ENCODE measurements at places on chromosomes 7 and 10.

GRCh38 chr7:50349399-50349798, 44.9 kb downstream of the IKZF1 start:
- DNase-seq, result no peak

DNA sequence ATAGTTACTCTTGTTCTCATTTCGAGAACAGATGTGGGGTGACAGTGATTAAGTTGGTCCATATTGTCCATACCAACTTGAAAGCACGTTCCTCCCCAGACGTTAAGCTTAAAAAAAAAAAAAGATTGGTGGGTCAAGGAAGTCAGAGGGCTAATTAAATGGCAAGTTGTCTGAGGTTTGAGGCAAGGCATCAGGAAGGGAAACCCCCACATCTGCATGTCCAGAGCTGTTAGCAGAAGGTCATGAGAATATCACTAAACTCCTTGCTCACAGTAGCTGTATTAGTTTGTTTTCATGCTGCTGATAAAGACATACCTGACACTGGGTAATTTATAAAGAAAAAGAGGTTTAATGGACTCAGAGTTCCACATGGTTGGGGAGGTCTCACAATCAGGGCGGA, 415.6 kb upstream of the FZD8 start:
- DNase-seq, result no peak

DNA sequence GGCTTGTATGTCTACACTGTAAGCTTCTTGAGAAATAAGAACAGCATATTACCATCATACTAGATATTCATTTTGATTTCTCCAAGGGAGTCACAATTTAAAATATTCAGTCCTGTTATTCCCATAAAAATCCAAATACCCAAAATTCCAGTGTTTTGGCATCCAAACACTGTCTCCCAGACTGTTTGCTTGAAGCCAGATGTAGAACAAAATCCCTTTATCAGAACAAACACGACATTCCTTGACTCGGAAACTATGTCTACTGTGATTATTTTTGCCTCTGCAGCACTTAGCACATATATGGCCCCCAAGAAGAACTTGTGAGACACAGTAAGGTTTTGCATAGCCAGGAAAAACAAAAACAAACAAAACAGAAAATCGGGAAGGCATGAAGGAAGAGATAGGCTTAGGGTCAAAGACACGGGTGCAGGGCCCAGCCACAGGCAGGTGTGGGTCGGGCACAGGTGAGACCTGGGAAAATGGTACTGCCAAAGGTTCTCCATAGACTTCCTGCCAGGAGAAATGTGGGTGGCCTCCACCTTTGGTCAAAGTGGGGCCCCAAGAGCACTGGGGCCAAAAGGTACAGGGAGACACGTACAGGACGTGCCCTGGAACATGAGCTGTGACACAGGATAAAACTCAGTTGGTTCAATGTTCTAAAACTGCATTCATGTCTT, 36.5 kb downstream of the CPXM2 start:
- DNase-seq, result no peak

DNA sequence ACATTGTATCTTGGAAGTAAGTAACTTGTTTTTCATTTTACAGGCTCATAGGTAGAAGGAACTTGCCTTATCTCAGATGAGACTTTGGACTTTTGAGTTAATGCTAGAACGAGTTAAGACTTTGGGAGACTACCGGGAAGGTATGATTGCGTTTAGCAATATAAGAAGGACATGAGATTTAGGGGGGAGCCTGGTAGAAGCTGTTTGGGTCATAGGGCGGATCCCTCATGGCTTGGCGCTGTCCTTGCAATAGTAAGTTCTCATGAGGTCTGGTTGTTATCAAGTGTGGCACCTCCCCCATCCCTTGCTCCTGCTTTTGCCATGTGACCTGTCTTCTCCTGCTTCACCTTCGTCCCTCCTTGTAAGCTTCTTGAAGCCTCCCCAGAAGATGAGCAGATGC, 110.3 kb downstream of the MKX start:
- no peak for DNase-seq

DNA sequence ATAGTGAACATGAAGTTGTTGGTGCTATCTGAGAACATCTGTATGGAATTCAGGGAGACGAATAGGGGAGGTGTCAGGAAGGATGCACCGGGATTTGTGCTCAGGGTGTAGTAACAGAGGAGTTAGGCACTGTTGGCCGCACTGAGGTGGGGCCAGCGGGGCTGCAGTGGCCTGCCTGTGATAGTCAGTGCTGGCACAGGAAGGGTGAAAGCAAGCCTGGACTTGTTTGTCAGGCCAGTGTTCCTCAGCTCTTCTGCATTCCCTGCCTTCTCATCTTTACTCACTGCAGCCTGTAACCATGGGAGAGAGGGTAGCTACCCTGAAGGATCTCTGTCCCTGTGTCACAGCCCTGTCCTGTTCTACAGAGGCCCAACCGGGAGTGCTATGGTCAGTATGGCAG, 81.3 kb downstream of the SH2D4B start:
- no peak for DNase-seq

DNA sequence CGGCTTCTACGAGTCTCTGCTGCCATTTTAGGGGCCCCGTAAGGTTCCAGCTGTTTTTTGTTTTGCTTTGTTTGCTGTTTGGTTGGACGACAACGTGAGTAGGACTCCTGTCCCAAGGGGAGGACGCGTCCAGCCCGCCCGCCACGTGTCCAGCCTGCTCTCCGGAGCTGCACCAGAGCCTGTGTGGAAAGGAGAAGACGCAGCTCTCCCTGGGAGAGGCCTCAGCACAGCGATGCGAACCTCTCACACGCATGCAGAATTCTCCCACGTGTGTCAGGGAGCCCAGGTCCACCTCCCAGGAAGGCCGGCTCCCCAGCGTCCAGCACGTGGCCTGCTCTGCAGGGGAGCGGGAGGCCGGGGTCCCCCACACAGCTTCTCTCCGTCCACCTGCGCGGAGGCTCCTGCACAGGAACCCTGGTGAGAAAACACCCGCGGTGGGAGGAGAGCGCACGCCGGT, 36.4 kb upstream of the DNAJB6 start:
- no peak for DNase-seq
